ENCODE measurements at places on chromosomes 6 and 20.

DNA sequence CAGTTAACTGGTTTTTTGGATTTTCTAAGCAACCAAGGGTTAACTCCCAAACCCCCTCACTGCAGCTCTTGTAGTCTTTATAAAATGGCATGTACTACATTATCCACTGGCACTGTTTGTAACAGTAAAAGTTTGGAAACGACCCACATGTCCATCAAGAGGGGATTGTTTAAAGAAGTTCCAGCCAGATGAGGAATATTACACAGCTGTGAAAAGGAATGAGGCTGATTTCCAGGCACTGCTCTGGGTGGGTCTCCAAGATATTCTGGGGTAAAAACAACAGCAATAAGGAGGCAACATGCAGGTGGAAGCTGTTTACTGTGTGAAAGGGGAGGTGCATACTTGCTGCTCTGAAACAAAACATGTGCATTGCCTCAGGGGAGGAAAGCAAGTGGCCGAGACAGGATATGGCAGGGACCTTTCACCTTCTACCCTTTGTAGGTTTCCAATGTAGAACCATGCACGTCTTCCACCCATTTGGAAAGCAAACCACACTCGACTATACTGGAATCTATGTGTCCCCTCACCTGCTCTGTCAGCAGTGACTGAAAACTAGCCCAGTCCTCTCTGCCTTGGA, 51.9 kb downstream of the GRM4 start:
- no peak for DNase-seq

GRCh38 chr20:23229989-23230388, 120.6 kb upstream of the NXT1 start:
- DNase-seq: no peak

- DNase-seq: peak; percentile 43
These were observed 30.2 kb downstream of the ISM1 start for GRCh38 chr20:13251106-13251903.

DNA sequence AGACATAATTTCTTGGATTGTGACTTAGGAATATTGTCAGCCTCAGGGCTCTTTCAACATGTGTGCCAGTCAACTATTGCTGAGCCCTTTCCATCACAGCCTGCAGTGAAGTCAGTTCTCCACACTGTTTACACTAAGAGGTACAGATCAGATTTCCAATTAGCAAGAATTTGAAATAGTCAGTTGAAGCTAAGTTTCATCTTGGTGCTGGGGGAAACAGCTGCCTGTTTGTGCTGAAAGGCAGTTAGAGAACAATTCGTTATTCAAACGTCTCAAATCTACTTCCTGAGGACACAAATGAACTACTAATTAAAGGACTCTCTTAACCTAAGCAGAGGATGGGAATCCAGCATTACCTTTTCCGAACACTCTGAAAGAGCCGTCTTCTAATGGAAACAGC, 25.9 kb downstream of the ADGRF1 start:
- no peak for DNase-seq

DNA sequence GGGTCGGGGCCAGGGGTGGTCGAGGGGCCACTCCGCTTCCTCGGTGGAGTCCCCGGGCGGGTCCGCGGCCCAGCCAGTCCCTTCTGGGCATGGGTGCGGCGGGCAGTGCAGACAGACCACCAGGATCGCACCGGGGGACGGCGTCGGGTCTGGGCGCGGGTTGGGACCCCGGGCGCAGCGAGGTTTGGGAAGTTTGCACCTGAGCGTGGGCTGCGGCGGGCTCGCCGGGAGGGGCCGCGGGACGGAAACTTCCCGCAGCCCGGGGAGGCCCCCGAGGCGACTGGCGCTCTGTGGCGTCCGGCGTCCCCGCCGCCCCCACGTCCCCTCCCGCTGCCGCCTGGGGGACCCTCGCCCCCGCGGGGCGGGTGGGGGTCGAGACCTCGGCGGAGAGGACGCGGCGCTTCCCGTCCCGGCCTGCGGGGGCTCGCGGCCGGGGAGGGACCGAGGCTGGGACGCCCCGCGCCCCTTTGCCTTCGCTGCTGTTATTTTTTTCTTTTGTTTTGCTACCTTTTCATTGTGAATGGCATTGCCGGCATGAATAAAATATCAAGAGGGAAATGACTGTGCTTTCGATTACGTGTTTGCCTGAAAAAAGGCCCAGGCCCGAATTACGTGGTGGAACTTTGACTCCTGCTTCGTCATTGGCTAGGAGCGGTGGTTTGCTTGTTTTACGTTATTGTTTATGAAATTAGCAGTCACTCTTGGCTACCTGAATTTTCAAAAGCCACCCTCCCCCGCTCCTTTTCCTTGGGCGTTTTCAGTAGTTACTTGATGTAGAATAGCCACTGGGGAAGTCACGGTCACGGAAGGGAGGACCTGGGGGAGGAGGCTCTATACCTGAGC, 703 bp downstream of the SNX9 start:
- peak; percentile 72 for DNase-seq

- DNase-seq: no peak
These were observed 17.8 kb upstream of the PPP1R3G start for GRCh38 chr6:5067305-5067704.
